Nephron progenitor cell (in vitro differentiated cells): ENCODE measurements at places on chromosomes 5 and 9.
A peak's percentile ranks its signal among the peaks of the same experiment; 100 is the strongest.

DNA sequence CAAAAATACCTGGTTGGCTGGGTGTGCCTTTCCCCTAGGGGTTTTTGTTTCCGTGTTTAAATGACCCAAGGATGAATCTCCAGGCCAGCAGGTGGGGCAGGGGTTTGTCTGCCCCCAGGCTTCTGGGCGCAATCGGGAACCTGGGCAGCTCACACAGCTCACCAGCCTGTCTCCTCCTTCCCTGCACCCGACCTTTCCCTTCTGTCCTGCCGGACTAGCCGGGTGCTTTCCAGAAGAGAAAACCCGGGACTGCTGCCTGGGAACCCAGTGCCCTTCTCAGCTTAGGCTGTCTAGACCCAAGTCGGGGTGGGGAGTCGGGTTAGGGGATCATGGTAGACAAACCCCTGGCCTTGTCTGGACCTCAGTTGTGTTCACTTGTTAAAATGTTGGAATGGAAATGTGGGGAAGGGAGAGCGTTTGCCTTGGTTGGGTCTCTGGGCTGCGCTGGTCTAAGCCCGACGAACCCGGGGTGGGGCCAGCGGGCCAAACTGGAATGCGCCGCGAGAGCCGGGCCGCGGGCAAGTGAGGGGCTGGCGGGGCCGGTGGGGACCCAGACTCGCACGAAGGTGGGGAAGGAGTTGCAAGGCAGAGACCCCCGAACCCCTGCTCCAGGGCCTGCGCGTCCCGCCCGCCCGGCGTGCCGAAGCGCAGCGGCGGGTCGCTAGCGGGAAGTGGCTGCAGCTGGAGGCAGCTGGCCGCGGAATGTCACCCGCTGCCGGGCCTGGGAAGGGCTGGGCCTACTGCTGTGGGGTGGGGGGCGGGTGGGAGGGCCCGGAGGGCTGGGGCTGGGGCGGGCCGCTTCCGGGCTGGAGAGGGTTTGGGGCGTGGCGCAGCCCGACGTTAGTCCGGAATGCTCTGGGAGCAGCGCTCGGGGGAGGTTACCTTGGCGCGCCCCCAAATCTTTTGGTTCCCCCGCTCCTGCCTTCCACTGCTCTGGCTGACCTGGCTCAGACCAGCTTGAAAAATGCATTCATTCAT lies 84.6 kb downstream of the DAB2IP start:
- DNase-seq = peak; percentile 78

DNA sequence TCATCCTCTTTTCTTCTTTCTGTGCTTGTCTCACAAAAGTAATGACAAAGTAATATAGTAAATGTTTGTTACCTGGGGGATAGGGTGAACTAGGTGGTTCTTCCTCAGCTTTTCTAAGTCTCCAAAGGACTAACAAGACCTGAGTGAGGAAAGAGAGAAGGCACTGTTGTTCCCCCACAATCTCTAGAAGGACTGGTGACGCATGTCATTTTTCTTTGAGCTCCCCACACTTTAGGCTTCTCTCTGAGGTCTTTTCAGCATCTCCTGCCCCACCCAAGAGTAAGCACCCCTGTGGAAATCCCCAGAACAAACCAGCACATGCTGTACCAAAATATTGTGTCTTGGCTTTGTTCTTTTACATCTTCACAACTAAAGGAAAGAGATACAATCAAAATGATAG lies 2.4 kb upstream of the IL7R start:
- no peak for DNase-seq

DNA sequence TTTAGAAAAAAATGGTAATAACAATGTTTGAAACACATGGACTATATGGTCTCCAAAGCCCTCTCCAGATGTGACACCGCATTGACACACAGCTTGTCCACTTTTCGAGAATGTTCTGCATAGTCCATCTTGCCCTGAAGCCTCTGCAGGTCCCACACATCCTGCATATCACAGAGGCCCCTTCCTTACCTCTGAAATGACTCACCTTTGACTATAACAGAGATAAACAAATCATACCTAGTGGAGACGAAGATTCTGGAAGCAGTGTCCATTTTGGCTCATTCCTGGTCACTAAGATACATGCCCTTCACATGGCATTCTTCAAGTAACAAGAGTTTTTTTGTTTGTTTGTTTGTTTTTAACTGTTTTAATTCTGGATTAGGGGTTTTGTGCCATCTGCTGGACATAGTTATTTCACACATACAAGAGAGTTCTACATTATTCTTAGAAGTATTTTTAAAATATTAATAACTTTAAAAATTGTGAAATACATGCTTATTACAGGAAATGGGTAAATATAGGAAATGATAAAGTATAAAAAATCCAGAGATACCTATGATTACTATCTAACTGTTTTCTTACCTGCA lies 5.1 kb downstream of the ARL14EPL start:
- no peak for DNase-seq

- DNase-seq = no peak
These were observed 25.3 kb downstream of the PTPA start for GRCh38 chr9:129136446-129137035.

GRCh38 chr5:34736445-34737115 lies 80.5 kb downstream of the RAI14 start:
- DNase-seq = no peak

DNA sequence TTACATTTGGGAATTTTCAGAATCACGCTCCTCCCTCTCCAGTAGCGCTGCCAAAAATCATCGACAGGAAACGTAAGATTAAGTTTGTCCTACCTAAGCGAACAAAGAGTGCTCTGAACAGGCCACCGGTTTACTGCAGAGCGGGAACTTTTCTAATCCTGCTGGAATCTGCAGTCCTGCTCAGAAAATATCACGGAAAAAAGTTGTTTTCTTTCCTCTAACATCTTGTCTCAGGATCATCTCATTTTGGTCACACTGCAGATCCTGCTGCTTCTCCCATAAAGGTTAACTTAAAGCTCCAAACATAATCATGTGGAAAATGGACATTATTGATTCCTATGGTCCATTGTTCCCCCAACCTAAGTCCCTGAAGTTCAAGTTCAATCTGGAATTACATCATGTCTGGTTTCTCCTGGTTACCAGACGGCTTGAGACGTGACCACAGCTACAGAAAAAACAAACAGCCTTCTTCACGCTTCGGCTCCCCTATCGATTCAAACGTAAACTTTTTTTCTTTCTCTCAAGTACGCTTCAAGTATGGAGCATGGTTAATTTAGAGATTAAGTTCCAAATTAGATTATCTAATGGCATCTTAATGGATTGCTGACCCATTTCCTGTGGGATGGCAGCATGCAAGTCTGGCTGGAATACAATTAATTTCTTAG lies 217.6 kb downstream of the NFIB start:
- no peak for DNase-seq

DNA sequence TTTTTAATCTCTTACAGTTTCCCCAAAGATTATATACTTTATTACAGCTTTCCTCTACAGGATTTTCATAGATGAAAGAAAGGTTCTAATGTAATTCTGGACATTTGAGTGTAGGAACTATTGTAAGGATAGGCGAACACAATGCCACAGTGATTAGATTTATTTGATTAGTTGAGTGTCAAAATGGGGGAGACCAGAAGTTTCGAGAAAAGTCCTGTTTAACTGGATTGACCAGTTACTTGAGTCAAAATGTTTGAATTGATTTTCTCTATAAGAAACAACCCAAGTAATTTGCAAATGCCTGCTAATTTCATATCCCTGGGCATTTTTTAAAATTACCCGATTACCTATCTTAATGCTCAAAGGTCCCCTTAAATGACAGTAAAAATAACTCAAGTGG lies 50.6 kb downstream of the SMARCA2 start:
- DNase-seq = no peak

DNA sequence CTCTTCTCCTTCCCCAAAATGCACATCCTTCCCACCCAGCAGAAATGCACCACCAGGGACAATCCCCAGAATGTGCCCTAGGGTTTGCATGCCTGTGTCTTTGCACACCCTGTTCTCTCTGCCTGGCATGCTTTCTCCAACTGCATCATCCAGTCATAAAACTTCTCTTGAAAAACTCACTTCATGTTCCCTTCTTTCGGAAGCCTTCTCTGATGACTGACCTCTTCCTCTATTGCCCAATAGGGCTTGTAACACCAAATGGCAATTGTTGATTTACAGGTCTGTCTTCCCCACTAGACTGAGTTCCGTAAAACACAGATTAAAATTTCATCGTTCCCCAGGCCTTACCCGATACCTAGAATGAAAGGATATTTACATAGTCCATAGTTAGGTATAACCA lies 83.1 kb upstream of the SPOCK1 start:
- DNase-seq = no peak

DNA sequence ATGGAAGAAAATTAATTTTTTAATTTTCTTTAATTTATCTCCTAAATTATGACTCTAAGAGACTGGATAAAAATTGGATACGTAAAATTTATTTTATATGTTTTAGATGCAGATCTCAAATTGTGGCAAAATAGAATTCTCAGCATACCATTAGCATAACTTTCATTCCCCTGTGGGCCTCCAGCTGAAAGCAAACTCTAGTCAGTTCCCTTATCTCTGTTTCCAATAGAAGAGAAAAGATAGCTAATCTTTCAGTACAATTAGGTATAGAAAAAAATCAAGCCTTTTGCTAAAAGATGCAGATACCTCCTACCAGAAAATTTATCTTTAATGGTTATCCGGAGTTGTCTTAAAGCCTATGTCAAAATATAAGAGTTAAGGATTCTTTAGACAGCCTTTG lies 1530.6 kb downstream of the EFNA5 start:
- no peak for DNase-seq

DNA sequence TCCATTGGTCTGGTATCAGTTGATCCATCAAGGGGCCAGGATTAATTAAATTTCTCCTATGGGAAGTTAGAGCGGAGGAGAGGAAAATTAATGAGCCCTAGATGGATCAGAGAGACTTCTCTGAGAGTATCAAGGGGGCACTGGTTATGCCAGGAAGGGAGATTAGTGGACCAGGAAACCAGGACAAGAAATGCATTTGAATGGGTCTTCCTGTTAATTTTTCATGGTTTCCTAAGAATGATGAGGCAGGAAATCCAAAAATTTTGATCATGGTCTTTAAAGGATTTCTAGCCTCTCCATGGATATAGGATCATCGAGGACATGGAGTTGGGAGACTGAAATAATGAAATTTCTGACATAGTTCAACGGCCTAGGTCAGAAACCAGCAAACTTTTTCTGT lies 30.8 kb downstream of the FOXI1 start:
- DNase-seq = no peak

- no peak for DNase-seq
These were observed 22.5 kb downstream of the PCSK5 start for GRCh38 chr9:75912951-75913350.

- no peak for DNase-seq
These were observed 8.1 kb upstream of the C5orf24 start for GRCh38 chr5:134837530-134838181.

DNA sequence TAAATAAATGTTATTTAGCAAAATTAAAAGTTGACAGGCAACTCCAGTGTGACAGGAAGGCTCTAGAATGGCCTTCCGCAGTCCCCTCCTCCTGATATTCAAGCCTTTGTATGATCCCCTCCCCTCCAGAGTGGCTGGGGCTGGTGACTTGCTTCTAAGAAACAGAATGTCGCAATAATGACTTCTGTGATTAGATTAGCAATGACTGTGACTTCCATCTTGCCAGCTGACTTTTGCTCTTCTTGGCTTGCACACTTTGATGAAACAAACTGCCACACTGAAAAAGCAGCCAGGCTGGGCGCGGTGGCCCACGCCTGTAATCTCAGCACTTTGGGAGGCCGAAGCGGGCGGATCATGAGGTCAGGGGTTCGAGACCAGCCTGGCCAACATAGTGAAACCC lies 106.5 kb upstream of the LARP1 start:
- DNase-seq = no peak

- DNase-seq = no peak
These were observed 47.6 kb upstream of the HOMER1 start for GRCh38 chr5:79561525-79561893.

- DNase-seq = no peak
These were observed 260.0 kb downstream of the NR2F1-AS1 start for GRCh38 chr5:93320920-93321445.

- DNase-seq = no peak
These were observed 23.2 kb downstream of the MTAP start for GRCh38 chr9:21825637-21826036.

DNA sequence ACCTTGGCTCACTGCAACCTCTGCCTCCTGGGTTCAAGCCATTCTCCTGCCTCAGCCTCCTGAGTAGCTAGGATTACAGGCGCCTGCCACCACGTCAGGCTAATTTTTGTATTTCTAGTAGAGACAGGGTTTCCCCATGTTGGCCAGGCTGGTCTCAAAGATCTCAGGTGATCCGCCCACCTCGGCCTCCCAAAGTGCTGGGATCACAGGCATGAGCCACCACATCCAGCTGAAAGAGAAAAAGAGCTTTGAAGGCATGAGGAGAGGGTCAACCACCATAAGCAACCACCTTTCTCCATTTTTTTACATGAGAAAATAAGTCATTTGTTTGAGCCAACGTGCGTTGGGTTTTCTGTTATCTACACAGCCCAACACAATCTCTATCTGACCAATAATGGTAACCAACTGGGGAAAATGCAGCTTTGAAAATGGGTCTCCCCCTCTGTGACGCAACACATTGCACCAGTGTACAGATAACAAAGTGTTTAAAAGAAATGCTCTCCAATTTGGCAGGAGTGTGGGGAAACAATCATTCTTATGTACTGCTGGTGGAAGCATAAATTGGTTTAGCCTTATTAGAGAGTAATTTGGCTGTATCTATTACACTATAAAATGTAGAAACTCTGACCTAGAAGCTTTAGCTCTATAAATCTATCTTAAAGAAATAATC lies 45.8 kb upstream of the ZBTB43 start:
- no peak for DNase-seq

GRCh38 chr5:154363411-154363810 lies 82.4 kb upstream of the SAP30L start:
- DNase-seq = no peak

- no peak for DNase-seq
These were observed 51.8 kb upstream of the RAPGEF1 start for GRCh38 chr9:131791542-131792254.

DNA sequence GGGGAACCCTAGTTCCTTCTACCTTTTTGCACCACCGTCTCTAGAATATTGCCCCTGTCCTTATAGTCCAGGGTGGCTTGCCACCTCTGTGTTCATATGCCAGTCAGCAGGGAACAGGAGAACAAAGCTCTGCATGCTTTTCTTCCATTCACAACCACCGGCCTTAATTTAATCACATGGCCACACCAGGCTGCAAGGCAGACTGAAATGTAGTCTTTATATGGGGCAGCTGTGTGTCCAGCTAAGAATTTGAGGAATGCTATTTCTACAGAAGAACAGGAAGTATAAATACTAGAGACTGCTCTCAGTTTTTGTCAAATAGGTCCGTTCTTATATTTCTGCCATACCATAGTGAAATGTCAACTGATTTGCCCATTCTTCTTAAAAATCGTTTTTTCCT lies 5.8 kb downstream of the C5orf22 start:
- no peak for DNase-seq

- DNase-seq = no peak
These were observed 116.8 kb upstream of the IL12B start for GRCh38 chr5:159447116-159447515.
